ENCODE measurements at places on chromosomes 5 and 9. TPM values are rescaled to one million over a fixed set of nuclear protein-coding genes. Genes with fewer than 3 reads are reported as not detected.

SCGB3A2 gene
- not detected for total RNA-seq

MRPS2 gene
- total RNA-seq = 11.6 TPM

EDIL3 gene
- total RNA-seq = 9.2 TPM

FCN2 gene
- not detected for total RNA-seq

TAS2R1 gene
- total RNA-seq = not detected

RANBP17 gene
- 10.0 TPM for total RNA-seq

PCDHB8 gene
- total RNA-seq = 0.26 TPM

ANKRD33B gene
- total RNA-seq = 7.8 TPM

SIT1 gene
- total RNA-seq = not detected

PCDHA2 gene
- total RNA-seq = 0.33 TPM

ZNF454 gene
- total RNA-seq = 3.1 TPM

TLX3 gene
- not detected for total RNA-seq

RETREG1 gene
- 0.51 TPM for total RNA-seq

ABCA1 gene
- total RNA-seq = 75.2 TPM

CDKN2B gene
- total RNA-seq = 44.9 TPM

IL9 gene
- total RNA-seq = not detected

PCDHGB6 gene
- 4.3 TPM for total RNA-seq

ELOVL7 gene
- total RNA-seq = under 0.01 TPM

LHFPL2 gene
- total RNA-seq = 51.4 TPM

CSF1R gene
- total RNA-seq = not detected

PPIC gene
- total RNA-seq = 70.1 TPM

SLCO4C1 gene
- under 0.01 TPM for total RNA-seq

PCDHGB3 gene
- total RNA-seq = 5.8 TPM

CAMK4 gene
- 0.77 TPM for total RNA-seq

PLAC8L1 gene
- total RNA-seq = not detected

JAK2 gene
- total RNA-seq = 13.4 TPM

LOX gene
- 33.4 TPM for total RNA-seq

PARP8 gene
- total RNA-seq = 24.6 TPM

LCN2 gene
- not detected for total RNA-seq

BDP1 gene
- total RNA-seq = 21.3 TPM

PTAR1 gene
- total RNA-seq = 74.5 TPM

FBP2 gene
- not detected for total RNA-seq

SYNPO gene
- total RNA-seq = 6.6 TPM

Data from fibroblast of lung (primary cell).